ENCODE measurements at places on chromosomes 6 and 20.

GRCh38 chr6:41942067-41942851 is 651 bp upstream of the CCND3 start:
- DNase-seq: no peak

- no peak for DNase-seq
These were observed 87.4 kb downstream of the TCP11 start for GRCh38 chr6:35053701-35054100.

DNA sequence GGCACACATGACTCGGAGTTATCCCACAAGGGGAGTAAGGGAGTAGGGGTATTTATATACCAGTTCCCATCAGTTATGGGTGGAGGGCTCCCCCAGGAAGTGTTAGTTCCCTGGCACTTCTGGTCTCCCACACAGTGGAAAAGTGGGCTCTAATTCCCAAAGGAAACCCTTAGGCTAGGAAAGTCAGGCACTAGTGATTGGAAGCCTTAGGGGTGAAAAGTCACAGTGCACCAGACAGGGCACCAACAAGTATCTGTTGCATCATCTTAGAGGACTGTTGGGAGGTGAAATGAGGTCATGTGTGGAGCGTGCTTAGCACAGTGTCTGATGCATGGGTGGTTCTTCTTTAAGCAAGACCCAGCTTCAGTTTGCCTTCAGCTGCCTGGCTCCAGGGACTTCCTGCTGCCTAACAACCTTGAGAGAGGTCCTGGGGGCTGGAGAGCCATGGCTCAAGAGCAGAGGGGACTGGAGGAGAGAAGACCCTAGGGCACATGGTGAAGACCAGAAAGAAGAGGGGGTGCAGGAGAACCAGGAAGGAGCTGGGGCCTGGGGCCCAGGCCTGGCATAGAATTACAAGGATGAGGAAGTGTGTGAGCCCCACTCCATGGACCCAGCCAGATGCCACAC is 7.5 kb upstream of the FOXP4 start:
- no peak for DNase-seq

GRCh38 chr6:24357336-24358218 is at the start of gene DCDC2:
Gene DCDC2 (minus strand): TSS chr6:24358059. CDS start chr6:24357750, 309 bp downstream.
- DNase-seq: no peak

DNA sequence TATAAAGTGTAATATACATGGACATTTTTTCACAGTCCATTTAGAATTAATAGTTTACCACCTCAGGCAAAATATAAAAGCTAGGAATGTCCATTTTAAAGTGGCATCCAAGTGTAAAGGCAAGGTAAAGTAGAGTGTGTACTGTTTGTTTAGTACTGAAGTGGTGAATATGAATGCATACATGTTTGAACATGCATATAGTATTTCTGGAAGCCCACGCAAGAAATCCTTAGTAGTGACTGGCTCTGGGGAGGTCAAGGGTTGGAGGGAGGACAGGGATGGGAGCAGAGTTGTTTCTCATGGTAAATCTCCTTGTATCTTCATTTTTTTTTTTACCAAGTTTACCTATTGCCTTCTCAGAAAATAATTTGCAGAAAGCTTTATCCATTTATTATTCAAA is 129.2 kb downstream of the UNC5CL start:
- no peak for DNase-seq

GRCh38 chr6:46690141-46690755 is 2.6 kb downstream of the TDRD6 start:
- no peak for DNase-seq

DNA sequence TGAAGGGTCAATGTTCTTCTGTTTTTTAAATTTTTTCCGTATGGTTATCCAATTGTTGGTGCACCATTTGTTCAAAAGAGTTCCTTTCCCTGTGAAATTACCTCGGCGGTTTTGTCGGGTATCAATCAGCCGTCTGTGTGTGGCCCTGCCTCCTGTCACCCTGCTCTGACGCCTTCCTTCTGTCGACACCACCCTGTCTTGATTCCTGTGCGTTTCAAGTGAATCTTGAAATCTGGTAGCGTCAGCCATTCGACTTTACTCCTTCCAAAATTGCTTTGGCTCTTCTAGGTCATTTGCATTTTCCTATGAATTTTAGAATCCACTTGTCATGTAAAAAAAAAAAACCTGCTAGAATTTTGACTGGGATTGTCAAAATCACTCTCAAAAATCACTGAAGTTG is 181.1 kb downstream of the CDH4 start:
- no peak for DNase-seq

- DNase-seq: no peak
These were observed 882 bp downstream of the CNR1 start for GRCh38 chr6:88165087-88165843.

DNA sequence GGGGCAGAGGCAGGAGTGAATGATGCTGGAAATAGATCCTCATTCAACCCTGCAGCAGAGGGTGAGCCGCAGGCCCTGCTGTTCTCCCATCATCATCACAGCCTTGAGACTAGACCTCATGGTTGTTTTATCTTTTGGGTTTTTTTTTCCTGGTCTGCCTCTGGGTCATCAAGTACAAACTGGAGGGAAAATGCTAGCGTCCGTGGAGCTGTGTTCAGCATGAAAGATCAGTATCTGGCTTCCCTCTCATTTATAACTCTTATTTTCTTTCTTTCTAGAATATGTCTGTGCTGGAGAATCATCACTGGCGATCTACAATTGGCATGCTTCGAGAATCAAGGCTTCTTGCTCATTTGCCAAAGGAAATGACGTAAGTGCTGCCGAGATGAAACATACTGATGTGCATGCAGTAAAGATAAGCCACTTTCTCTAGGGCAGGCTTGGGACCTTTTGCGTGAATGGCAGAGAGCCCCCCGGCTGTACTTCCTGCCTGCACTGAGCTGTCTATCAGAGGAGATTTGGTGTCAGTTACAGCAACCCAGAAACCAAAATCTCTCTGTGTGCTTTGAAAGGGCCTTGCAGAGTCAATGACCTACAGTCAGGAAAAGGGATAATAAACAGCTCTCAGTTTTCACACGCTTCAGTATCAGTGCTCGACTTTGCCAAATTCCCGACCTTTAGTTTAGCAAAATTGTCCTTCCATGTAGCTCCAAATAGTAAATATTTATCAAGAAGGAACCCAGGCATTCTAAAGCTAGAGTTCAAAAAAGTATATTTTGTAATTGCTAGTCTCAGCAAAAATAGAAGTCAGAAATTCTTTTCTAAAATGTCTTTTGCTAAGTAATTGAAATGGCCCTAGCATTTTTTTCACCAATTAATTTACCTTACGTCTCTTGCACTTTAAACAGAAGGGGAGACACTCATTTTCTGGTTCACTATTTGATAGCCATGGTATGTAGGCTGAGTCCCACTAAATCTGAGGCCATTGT is 76.3 kb downstream of the MTFR2 start:
- no peak for DNase-seq

GRCh38 chr20:11315525-11315924 is 602.2 kb upstream of the BTBD3 start:
- no peak for DNase-seq

- DNase-seq: no peak
These were observed 106.3 kb upstream of the ZNF217 start for GRCh38 chr20:53699906-53700305.

GRCh38 chr6:43679057-43679456 is 8.5 kb downstream of the MRPS18A start:
- DNase-seq: no peak

GRCh38 chr6:11264100-11264499 is 31.6 kb upstream of the NEDD9 start:
- no peak for DNase-seq

- DNase-seq: no peak
These were observed 204 bp downstream of the ADRM1 start for GRCh38 chr20:62303062-62303339.

DNA sequence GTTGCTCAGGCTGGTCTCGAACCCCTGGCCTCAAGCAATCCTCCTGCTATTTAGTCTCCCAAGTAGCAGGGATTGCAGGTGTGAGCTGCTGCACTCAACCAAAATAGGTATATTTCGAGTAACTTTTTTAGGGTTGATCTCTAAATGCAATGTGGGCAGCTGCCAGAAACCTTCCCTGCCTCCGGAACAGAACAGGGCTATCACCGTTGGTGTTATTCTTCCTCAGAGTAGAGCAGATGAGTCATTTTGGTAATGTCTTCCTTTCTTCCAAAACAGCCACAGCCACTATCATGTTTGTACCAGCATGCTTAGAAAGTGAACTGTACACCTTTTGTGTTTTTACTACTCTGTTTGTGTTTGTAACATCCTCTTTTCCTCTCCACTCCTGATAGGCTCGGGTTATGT is 44.1 kb downstream of the SNX9 start:
- no peak for DNase-seq

GRCh38 chr6:133955582-133956415 is 2.8 kb downstream of the TBPL1 start:
- no peak for DNase-seq

- no peak for DNase-seq
These were observed 4.4 kb downstream of the PCED1A start for GRCh38 chr20:2836035-2836434.

- no peak for DNase-seq
These were observed 55.8 kb downstream of the CDH4 start for GRCh38 chr20:61307686-61308476.

- DNase-seq: no peak
These were observed 5.5 kb upstream of the NPBWR2 start for GRCh38 chr20:64112691-64113443.

DNA sequence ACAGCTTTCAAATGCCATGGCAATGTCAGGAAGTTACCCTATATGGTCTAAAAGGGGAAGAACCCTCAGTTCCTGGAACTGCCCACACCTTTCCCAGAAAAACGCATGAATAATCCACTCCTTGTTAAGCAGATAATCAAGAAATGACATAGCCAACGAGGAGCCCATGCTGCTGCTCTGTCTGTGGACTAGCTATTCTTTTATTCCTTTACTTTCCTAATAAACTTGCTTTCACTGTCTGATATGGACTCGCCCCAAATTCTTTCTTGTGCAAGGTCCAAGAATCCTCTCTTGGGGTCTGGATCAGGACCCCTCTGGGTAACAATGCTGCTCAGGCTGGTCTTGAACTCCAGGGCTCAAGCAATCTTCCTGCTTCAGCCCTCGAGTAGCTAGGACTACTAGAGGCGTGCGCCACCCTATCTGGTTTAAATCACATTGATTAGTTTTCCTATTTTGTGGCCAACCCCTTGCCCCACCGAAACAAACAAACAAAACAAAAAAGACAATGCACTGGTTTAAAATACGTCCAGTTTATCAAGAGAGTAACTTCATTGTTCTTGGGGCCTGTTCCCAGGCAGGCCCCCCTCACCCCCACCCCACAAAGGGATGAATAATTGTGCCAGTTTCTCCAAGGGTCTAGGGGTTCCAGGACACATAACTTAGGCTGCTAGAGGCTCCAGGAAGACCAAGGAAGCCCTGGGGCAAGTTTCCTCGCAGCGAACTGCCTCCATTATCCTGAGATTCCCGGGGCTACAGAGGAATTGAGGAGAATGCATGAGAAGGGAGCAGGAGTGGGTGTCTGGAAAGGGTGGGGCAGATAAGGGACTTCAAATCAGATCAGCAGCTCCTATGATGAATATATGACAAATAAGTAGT is 10.1 kb upstream of the AKAP12 start:
- DNase-seq: no peak

GRCh38 chr6:27332692-27333641 is 20.9 kb upstream of the POM121L2 start:
- DNase-seq: peak; percentile 62

DNA sequence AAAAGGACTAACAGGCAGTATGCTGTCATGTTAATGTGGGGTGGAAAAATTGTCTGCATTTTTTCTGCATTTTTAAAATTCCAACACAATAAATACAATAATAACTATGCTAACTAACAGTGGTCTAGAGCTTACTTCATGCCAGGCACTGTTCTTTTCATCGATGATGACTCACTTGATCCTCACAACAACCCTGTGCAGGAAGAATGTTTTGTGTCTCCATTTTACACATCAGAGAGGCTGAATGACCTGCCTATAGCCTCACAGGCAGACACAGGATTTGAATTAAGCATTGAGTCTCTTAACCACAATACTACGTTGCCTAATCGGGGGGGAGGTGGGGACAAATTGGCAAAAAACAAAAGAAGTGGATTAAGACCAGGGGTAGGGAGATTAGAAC is 26.9 kb upstream of the FANCE start:
- peak; percentile 90 for DNase-seq

DNA sequence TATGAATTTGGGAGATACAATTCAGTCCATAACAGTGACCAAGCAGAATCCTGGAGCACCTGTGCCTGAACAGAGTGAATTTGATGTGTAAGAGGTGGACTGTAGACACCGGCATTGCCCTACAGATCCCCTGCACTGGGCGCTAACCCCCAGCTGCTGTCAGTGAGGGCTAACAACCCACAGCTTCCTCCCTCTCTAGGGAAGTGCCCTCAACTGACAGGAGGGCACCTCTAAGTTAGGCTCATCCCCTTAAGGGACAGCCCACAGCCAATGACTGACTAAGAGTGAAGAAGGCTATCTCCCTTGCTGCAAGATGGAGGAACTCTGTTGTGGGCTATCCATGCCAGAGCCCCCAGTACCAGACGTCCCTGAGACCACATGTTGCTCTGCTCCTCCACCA is 15.3 kb upstream of the BPIFB1 start:
- no peak for DNase-seq

DNA sequence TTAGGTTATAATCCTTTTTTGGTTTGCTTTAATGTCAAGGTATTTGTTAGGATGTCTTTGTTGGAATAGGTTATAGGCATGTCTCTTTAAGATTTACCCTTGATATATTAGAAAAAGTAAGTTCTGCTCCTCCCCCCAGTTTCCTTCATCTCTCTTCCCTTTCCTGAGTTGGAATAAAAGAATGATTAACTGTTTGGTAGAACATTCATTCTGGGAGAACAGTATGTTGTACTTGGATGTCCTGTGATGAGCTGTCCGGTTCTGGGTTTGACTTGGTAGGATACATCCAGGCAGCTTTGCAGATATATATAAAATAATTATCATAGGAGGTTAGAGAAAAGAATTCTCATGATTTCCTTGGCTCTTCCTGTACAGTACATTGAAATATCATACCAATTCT is 199.6 kb upstream of the RREB1 start:
- DNase-seq: no peak

- DNase-seq: no peak
These were observed 126.5 kb downstream of the SLC24A3 start for GRCh38 chr20:19338960-19339359.

GRCh38 chr20:62605236-62605943 is 36.9 kb upstream of the SLCO4A1 start:
- DNase-seq: no peak

DNA sequence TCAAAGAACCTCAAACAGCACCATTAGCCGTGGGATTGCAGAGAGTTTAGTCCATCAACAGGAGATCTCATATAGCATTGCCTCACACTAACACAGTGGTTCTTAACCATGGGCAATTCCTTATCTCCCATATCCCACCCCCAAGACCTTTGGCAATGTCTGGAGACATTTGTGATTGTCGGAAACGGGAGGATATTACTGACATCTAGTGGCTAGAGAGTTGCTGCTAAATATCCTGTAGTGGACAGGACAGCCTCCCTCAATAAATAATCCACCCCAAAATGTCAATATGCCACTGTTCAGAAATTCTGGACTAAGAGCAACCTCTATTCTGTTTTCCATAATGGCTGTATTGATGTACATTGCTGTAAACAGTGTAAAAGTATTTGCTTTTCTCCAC is 210.1 kb upstream of the CCN2 start:
- DNase-seq: peak; percentile 72

- DNase-seq: no peak
These were observed 11.5 kb upstream of the ZBTB22 start for GRCh38 chr6:33329058-33329457.
